ENCODE measurements at places on chromosomes 7 and 10.

DNA sequence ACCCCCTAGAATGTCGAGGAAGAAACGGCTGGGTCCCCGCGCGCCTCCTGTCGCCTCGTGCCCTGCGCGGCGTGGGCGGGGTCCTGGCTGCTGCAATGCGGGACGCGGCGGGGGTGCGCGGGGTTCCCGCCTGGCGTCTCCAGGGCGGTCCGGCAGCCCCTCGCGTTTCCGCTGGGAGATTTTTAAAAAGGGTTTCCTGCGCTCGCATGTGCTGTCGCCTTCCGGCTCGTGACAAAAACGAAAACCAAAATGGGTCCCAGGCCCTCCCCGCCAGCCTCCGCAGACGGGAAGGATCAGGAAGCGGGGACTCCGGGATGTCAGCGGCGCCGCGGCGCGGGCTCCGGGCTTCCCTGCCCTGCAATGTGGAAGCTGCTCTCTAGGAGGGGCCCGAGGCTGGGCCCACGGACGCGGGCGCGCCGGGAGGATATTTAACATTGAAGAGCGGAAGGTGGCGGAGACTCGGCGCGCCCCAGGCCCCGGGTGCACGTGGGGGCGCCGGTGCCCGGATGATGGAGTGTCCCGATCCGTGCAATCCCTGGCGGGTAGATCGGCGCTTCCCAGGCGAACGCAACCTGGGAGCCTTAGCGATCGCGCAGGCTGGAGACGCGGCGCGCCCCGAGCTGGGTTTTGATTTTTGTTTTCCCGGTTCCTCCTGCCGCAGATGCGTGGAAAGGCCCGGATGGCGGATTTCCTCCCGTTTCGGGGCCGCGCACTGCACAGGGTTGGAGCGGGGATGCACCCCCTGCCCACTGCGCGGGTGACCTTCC, 1.0 kb downstream of the PFKP start:
- peak; percentile 32 for DNase-seq

GRCh38 chr7:105649727-105650381, 68.6 kb upstream of the EFCAB10 start:
- no peak for DNase-seq

DNA sequence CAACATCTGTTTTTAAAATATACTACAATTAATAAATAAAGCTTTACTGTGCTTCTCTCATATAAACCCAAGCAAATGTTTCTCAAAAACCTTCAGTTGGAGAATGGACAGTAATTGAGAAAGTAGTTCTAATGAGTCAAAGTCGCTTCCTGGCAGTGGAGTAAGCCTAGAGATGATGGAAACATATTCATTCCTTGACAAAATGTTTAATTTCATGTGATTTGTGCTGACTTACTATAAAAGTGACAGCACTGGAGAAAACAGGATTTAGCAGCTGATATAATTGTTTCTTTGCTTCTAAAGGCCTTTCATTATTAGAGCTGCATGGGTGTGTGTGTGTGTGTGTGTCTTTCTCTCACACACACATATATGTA, 9.0 kb downstream of the ELMO1 start:
- no peak for DNase-seq

DNA sequence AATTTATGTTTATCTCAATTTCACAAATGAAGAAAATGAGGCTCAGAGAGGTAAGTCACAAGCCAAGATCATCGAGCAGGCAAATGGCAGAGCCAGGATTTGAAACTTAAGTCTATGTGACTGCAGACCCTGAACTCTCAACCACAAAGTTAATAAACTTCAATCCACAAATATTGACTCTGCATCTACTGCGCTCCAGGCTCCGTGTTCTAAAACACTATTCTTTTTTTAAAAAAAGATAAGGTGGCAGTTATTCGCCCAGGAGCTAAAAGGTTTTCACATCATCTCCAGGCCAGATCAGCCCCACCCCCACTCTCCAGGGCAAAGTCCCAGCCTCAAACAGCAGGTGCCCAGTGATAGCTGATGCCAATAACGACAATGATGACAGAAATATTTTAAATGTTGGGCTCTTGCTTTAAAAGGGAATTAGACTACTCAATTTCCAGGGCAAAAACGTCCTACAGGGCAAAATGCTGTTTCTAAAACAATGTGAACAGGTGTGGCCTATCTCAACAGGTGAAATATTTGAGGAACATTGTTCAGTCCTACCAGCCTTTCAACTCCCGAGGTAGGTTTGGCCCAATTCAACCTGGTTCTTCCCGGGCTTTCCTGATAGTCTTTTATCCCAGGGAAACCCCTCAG, 85.2 kb downstream of the SORBS1 start:
- DNase-seq = no peak

GRCh38 chr10:133364645-133365431, 7.0 kb upstream of the FUOM start:
- DNase-seq = no peak

GRCh38 chr10:87928996-87929395, 65.6 kb downstream of the PTEN start:
- DNase-seq = no peak

- DNase-seq = no peak
Measured at GRCh38 chr7:82264783-82265305, 178.7 kb downstream of the CACNA2D1 start.

DNA sequence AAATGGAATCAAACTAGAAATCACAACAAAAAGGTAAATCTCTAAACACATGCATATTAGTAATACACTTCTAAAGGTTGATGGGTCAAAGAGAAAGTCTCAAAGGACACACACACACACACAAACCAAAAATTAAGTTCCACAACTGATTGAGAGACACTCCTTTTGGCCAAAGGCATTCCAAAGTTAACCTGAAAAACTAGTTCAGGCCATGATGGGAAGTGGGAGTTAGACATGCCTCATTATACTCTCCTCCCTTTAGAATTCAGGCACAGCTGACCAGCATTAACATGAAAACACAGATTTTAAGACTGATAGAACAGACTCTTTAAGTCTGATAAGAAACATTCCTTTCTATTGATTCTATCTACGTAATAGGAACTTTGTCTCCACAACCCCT, 332.4 kb upstream of the IGFBP3 start:
- DNase-seq = no peak

DNA sequence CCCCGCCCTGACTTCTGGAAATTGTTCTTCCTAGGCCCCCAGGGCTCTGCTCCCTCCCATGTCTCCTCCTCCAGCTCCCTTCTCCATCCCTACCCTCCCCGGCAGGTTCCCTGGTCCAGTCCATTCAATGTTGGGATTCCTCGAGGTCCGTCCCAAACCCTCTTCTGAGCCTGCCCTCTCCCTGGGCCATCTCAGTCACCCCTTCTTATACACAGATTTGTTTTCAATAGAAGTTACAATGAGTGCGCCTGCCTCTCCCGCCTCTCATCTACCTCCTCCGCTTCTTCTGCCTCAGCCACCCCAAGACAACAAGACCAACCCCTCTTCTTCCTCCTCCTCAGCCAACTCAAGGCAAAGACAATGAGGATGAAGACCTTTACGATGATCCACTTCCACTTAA, 67.9 kb downstream of the OAT start:
- DNase-seq = no peak

DNA sequence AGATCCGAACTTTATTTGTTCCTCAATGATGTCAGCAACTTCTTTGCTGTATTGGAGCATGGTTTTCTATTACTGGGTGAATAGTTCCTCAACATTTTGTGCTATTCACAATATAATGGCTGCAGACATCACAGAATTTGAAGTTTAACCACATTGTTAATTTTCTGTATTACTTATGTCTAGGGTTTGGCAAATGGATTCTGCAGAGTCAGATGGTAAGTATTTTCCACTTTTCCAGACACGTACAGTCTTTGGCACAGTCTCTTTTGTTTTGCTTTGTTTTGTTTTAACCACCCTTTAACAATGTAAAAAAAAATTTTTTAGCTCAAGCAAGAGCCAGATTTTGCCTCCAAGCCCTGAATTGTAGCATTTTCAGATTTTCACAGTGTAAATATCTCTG, 36.8 kb upstream of the FOXK1 start:
- DNase-seq = no peak

DNA sequence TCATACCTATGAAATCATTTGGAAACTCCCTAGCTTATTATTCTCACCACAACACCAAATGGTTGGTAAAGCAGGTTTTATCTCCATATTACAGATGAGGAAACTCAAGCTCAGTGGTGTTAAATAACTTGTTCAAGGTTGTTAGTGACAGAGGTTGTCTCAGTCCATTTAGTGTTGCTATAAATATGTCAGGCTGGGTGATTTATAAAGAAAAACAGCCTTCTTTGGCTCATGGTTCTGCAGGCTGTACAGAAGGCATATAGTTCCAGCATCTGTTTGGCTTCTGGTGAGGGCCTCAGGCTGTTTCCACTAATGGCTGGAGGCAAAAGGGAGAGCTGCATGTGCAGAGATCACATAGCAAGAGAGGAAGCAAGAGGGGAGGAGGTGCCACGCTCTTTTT, 96.6 kb downstream of the ZNF438 start:
- no peak for DNase-seq

Measured in effector CD4-positive, alpha-beta T cell (primary cell).